Sigmoid colon (tissue), 7 donors: ENCODE measurements at places on chromosomes 2 and 18.

DNA sequence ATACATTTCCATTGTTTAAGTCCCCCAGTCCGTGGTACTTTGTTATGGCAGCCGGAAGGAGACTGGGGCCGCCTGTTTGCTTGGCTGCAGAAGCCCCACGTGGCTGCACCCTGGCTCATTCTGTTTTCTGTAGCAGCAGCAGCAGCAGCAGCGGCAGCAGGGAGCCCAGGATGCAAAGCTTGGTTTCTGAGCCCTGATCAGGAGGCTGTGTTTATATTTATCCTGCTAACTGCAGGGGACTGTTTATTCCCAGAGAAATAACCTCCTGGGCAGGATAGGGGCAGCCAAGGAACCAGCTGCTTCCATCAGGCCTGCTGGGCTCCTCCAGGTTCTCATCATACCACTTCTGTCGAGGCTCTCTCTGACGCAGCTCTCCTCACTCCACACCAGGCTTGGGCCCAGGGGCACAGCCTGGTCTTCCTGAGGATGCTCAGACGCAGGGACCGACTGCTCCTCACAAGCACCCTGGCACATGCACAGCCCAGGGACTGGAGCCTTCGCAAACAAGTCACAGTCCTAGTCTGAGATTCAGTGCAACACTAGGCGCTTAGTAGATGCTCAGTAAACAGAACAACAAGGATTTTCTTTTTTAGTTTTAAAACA lies 139.0 kb downstream of the MSH2 start:
- peak; percentile 41 for DNase-seq

DNA sequence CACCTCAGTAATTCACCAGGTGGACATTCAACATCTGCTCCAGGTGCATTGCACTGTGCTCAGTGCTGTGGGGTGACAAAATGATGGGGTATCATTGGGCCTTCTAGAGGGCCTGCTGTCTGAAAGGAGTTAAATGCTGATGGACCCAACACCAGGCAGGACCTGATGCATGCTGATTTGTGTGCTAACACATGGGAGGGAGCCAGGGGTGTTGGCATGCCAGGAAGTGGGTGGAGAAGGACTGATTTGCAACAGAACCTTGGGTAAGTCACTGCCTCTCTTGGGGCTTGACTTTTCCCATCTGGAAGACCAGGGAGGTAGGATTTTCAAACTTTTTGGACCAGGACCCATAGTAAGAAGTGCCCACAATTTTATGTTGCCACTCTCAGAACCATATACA lies 57.9 kb upstream of the CXCR4 start:
- DNase-seq: no peak

GRCh38 chr2:215900203-215900611 lies 113.1 kb downstream of the MREG start:
- no peak for DNase-seq

GRCh38 chr2:217953011-217953481 lies 49.7 kb downstream of the TNS1 start:
- DNase-seq: peak; percentile 90

- DNase-seq: peak; percentile 63
These were observed 66.7 kb upstream of the HAAO start for GRCh38 chr2:42859006-42859552.

DNA sequence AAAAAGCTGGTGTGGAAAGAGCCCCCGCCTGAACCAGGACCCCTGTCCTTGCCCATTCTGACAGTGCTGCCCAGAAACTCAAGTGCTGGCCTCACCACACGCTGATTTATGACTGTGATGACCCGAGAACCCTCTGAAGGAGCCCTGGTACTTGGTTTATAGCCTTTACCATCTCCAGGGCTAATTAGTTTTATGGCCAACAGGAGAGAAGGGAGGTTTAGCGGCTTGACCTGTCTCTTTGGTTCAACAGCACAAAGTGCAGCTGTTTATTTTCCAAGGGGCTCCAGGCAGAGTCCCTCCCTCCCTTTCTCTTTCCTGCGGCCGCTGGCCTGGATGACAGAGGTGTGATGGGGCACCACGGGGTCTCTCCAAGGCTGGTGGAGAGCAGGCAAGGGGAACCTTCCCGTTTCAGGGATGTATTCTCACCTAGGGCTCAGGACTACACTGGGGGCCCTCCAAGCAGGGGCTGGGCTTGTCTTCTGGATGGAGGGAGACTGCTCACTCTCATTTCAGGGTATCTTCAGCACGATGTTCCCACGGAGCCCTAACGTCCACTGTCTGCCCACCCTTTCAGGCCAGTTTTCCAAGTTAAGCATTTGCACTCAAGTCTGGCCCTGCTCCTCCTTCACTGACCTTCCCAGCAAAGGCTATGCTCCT lies 174.2 kb upstream of the GLI2 start:
- DNase-seq: no peak

DNA sequence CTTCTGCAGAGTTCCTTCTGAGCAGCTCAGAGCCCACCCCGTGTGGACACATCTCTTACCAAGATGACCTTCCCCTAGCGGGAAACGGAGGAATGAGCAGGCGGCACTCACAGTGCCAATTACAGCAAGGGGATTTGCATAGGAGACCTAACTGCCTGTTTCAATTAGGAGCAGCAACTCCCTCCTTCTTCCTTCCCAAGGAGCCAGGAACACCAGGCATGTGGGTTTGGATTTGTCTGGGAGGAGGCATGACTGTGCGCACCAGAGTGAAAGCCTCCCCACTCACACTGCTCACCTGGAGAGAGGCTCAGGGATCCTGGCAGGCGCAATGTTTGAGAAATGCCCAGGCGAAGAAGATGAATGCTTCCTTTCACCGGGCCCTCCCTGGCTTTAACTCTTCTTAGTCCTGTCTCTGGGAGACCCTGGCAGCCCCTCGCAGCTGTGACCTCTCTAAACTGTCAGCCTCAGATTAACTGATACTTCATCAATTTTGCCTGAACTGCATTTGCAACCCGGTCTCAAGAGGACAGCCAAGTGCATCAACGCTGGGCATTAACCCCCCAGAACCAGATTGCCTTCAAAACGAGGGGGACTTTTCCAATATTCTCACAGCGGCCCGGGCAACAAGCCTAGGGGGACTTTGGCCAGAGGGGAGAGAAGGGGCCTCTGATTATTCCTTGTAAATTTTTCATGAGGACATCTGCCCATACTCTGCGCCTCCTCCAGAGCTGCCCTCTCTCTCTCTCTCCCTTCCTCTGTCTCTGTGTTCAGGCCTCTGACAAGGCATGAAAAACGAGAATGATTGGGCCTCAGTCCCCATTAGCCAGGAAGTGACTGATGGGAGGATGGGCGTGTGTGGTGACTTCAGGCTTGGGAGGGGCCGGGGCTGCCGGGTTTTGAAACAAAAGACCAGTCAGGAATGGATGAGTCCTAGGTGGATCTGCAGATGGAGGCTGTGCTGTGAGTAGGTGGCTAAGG lies 93.8 kb downstream of the CMPK2 start:
- no peak for DNase-seq

DNA sequence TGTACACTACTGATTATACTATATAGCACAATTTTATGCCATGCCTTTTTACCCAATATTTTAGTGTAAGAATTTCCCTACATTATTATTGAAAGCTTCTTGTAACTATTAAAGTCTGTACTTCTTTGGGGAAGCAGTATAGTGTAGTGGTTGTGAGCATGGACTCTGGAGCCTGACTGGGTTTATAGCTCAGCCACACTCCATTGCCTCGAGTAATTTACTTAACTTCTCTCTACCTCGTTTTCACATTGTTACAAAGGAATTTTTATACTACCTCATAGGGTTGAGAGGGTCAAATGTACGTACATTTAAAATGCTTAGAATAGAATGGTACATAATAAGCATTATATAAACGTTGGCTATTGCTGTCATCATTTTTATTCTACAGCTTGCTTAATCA lies 139.2 kb downstream of the UBR3 start:
- no peak for DNase-seq

GRCh38 chr18:13192970-13193369 lies 25.6 kb upstream of the LDLRAD4 start:
- no peak for DNase-seq

DNA sequence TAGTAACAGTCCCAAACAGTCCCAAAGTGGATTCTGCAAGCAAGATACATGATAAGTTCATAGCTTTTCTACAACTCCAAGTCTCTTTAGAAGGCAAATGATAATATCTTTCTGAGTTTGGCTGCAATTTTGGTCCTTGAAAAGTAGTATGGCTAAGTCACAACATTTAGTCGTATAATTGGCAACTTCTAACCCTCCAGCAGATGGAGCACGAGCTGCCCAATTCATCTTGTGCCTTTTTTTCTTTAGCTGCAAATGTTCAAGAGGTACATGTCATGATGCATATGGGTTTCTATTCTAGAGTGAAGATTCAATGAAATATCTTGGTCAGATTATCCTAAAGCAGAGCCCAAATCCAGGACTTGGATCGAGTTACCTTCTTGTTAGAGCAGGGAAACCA lies 127.0 kb upstream of the KLHL14 start:
- no peak for DNase-seq

GRCh38 chr18:7541835-7542234 lies 25.3 kb upstream of the PTPRM start:
- DNase-seq: no peak

- no peak for DNase-seq
These were observed 133.4 kb downstream of the RTP5 start for GRCh38 chr2:242002944-242003343.

- DNase-seq: no peak
These were observed 164.0 kb downstream of the RDH14 start for GRCh38 chr2:18396329-18397010.

DNA sequence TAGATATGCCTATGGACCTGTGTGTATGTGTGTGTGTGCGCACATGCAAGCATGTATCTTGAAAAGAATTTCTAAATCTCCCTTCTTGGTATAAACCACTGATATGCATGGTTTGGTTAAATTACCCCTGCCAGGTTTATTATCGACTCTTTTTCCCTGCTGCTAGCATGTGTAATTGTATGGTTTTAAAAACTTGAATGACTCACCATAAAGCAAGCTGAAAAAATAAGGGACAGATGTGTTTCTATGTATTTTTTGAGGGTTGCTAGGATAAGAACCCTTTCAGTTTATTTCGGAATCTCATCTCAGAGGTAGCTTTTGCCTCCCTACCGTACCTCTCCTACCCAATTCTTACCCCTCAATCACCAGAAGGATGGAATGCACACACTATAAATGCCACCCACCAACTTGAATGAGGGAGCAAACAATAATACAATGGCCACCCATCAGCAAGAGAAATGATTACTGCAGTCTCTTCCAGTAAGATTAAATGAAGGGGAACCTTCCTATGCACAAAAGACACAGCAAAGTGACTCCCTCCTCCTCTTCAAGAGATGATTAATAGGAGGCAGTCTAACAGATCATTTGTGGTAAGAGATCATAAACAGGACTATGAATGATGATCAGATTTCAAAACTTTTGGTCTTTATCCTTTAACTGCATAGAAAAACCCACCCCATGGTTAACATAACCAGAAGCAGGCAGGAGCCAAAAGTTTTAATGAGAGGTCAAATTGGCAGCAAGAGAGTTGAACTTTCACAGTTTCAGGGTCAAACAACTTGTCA lies 357.2 kb downstream of the SATB2 start:
- no peak for DNase-seq

DNA sequence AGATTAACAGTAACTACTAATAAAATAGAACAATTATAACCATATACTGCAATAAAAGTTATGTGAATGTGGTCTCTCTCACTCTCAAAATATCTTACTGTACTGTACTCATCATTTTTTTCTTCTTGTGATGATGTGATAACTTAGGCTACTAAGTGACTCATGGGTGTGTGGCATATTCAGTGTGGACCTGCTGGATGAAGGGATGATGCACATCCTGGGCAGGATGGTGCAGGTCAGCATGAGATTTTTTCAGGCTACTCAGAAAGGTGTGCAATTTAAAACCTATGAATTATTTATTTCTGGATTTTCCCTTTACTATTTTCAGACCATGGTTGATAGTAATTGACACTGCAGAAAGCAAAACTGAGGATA lies 90.7 kb downstream of the NCKAP5 start:
- DNase-seq: no peak

DNA sequence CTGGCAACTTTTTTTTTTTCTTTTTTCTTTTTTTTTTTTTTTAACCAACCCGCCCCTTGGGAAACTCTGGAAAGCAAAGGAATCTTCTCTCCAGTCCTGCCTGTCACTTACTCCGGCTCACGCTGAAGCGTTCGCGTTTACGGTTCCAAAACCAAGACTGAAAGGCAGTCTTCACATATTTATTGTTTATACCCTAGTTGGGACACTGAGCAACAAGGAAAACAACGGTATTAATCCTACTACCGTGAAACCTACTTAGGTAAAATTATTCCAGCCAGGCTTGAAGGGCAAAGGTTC lies 125.4 kb downstream of the OSBPL1A start:
- DNase-seq: no peak

DNA sequence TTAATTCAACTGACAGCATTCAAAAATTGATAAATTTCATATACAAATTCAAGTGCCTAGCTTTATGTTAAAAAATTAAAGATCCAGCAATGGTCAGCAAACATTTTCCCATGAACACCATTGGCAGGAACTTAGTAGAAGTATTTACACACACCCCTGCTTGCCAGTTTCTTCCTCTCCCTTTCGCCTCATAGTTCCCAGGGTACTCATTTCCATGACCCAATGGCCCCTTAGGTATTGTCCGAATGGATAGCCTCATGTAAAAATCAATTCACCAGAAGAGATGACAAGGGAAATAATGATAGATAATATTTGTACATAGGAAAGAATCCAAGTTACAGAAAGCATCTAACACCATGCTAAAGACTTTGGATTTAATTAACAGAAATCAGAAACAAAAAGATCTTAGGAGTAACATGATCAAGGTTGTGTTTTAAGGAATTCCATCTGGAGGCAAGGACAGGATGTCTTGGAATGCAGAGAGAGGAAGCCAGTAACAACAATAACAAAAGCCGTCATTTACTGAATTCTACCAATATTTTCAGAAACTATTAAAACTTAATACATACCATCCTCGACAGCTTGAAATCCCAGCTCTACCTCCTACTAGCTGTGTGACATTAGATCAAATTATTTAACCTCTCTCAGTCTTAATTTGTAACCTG lies 423.0 kb downstream of the IRS1 start:
- DNase-seq: no peak

DNA sequence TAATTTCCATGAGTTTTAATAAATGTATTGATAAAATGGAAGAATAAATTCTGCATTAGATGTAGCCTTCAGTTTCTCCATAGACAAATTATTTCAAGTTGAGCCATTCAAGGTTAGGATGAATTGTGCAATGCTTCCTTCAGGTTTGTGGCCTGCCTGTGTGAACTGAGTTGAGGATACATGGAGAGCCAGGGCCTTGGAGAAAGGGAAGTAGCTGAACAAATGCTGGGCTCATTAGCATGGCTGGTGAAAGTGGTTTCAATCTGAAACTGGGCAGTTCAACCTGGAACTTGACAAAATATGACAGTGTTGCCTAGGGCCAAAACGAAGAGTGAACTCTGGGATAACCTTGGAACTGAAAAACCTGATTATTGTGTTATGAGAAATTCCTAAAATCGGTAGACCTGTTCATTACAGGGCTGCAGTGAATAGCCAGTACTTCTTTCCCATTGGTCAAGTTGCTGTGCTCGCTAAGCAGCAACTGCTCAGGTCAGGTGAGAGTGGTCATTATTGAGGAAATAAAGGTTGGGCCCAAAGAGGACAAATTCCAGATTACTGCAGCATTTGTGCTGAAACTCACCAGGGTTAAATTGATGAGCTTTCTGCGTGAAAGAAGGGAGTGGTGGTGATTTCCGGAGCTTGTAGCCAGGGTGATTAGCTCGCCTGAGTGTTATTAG lies 12.7 kb downstream of the INPP1 start:
- no peak for DNase-seq
